ENCODE measurements at places on chromosomes 1 and 21.

DNA sequence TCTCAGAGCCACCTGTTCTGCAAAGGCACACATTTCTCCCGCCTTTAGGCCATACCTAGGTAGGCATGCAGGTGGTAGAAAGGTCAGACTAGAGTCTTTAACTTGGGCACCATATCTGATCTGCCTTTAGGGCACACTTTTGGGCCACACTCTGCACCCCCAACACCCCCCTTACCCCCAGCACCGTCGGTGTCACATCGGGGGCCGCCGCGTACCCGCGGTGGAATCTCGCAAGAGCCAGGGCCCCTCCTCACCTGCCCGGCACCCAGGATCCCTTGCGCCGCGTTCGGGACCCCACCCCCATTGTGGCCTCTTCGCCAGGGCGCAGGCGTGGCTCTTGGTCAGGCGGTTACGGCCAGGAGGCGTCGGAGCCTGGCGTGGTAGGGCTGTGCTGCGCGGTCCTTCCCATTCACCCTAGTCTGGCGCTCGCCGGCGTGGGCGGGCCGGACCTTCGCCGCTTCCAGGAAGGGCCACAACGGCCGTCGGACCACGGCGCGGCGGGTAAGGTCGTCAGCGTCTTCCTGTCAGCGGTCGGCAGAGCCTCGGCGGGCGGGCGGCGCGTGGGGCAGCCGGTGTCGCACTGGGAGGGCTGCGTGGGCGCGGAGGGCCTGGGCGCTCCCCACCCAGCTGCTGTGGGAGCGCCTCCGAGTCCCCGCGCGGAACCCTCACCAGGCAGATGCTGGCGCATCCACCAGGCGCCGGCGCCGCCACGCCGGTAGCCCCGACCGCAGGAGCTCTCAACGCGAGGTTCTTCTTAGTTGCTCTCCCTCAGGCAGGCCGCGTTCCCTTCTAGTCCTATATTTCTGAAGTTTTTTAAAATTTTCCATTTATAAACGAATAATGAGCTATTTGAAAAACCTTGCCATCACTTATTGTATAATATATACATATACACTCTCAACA is at the start of gene DNAH14:
DNAH14 (plus strand) TSS at position 341 of the 903 bp plus-strand sequence. CDS start 23,028 bp downstream, outside the sequence.
- DNase-seq, result no peak

DNA sequence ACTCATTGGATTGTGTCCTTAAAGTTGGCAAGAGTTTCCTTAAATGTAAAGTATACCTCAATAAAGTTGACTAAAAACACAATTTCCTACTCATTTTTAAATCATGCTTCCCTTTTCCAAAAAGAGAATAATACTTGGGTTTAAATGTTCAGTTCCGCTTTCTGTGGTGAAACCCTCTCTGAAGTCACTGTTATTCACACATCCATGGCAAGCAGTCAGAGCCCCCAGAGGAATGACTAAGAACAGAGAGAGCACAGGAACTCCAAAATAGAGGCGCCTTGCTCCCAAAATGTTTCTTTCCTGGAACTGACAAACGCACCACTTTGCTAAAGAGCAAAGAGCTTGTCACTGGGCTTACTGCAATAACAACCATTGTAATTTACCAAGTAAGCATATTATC is 142.5 kb downstream of the TIAM1 start:
- no peak for DNase-seq

- DNase-seq, result no peak
Measured at GRCh38 chr1:147243228-147243685, 773 bp downstream of the CHD1L start.

GRCh38 chr1:39737546-39738169 is 1.0 kb upstream of the PPIE start:
- no peak for DNase-seq

DNA sequence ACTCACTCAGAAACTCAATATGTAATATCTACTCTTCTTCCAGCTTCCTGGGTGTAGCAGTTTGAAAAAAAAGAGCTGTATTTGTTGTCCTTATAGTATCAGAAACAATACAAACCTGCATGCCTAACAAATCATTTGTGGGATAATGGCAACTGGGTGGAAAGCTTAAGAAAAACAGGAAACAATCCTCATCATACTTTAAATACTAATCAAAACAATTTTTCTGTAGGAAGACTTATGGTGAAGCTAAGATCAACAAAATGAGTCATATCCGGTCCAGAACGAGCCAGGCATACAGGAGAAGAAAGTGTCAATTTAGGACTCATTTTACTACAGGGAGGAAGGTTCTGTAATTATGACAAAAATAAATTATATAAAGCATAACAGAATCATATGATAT is 181.8 kb upstream of the ADGRL4 start:
- DNase-seq, result no peak

DNA sequence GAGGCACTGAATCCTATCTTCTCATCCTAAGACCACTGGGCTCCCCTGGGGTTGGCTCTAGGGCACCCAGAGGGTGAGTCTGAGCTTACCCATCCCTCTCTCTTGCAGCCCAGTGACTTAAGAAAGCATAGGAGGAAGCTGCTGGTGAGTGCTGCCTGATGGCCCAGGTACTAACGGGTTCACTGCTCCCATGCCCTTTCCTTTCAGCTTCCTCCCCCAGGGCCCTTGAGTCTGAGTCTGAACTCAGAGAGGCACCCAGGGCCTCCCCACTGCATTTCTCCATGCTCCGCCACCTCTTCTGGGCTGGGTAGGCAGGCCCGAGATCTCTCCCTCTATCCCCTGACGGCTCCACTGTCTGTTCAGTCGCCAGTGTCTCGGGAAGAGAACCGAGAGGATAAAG is 29.7 kb downstream of the PPFIA4 start:
- no peak for DNase-seq

GRCh38 chr1:200035397-200035955 is 8.0 kb downstream of the NR5A2 start:
- DNase-seq, result no peak

GRCh38 chr1:26122988-26123973 is 11.7 kb downstream of the PDIK1L start:
- no peak for DNase-seq

DNA sequence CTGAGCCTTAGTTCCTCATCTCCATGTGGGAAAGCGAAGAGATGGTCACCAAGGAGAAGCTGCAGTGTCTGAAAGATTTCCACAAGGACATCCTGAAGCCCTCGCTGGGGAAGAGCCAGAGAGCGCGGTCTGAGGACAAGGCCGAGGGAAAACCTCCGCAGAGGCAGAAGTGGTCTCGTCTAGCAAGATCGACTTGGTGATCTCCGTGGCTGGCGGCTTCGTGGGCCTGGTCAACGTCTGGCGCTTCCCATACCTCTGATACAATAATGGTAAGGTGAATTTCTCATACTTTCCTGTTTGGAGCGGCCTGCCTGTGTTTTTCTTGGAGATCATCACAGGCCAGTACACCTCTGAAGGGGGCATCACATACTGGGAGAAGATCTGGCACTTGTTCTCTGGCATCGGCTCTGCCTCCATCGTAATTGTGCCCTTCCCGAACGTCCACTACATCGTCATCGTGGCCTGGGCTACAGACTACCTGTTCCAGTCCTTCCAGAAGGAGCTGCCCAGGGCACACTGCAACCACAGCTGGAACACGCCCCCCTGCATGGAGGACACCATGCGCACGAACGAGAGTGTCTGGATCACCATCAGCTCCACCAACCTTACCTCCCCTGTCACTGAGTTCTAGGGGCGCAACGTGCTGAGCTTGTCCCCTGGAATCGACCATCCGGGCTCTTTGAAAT is 841.1 kb upstream of the TMPRSS15 start:
- no peak for DNase-seq

DNA sequence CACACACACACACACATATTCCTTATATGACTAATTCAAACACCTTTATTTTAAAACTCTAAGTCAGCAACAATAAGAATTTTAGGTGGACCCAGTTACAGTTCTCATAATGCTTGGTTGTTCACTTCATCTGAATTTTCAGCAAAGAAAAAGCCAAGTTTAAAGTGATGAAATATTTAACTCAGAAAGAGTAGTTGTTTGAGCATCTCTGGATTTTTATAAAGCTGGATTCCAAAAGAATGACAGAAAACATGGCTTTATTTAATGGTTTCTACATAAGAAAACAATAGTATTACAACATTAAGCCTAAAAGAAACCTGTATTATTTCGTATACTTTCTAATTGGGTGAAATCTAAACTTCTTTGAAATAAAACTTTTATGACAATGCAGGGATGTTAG is 54.2 kb upstream of the ADAMTS5 start:
- no peak for DNase-seq

DNA sequence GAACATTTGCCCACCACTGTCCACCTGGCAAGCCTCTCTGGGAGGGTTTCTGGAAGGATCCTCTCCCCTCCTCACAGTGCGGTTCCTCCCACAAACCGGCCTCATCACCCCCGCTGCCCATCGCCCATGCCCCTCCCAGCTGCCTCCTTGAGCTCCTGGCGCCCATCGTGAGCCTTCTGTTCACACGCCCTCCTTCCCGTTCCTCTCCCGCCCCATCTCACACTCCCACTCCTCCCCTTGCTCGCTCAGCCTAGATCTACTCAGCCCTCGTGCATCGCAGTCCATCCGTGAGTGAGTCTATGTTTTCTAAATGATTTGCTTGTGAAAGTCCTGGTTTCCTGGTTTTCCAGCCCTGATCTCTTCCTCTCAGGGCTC is 119.1 kb upstream of the C1orf174 start:
- DNase-seq, result no peak

DNA sequence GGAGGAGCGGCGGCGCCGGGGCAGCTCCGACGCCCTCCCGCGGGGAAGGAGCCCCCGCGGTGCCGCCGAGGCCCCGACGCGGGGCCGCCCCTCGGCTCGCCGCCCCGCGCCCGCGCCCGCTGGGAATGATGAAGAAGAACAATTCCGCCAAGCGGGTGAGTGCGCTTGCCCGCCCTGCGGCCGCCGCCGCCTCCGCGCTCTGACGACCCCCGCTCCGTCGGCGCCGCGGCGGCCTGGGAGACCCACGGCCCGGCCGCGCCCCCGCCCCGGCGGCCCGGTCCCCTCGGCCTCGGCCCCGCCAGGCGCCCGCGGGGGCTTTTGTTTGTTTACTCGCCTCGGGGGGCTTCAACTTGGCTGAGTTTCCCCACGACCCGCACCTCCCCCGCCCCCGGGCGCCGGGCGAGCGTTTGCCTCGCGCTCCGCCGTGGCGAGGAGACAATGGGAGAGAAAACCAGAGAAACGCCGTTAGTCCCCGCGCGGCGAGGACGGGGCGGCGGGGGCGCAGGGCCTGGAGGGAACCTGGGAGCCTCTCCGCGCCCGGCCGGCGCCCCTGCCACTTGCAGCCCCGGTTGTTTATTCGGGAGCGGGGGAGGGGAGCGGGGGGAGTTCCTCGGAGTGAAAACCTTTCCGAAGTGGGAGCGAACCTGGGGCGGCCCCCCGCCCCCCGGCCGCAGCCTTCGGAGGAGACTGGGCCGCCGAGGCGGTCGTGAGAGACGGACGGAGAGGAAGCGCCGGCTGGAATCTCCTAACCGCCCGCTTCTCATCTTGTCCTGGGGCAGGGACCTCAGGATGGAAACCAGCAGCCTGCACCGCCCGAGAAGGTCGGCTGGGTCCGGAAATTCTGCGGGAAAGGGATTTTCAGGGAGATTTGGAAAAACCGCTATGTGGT is 661 bp downstream of the PLEKHO1 start:
- DNase-seq, result no peak

DNA sequence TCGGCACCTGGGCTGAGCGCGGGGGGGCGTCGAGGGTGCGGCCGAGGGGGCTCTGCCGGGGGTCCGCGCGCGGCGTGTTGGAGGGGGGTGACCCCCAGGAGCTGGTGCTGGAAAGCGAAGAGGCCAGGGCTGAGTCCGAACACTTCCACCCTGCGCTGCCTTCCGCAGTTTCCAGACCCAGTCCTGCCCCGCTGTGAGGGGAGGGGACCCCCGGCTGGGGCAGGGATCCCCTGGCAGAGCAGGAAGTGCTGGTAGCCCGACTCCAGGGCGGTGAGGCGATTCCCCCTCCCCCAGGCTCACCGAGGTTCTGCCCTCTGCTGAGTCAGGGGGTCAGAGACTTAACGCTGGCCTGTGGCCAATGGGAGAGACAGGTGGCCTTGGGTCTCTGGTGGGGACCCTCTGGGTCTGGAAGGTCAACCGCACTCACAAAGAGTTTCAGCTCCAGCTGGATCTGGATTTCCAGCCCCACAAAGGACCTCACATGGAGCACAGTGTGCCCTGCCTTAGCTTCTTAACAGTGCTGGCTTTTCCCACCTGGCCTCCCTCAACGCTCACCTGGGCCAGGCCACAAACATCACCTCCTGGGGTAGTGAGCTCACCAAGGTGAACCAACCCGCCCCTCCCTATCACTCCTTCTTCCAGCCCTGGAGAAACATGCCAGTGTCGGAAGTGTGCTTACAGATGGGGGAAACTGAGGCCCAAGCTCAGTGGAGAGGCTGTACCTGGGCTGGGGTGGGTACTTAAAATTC is 39.8 kb upstream of the SYNC start:
- DNase-seq, result no peak

GRCh38 chr1:14741082-14741481 is 142.6 kb downstream of the KAZN start:
- no peak for DNase-seq

- no peak for DNase-seq
Measured at GRCh38 chr21:45234127-45234526, 53.6 kb downstream of the POFUT2 start.

GRCh38 chr21:36917471-36918158 is 48.9 kb downstream of the HLCS start:
- DNase-seq, result no peak

DNA sequence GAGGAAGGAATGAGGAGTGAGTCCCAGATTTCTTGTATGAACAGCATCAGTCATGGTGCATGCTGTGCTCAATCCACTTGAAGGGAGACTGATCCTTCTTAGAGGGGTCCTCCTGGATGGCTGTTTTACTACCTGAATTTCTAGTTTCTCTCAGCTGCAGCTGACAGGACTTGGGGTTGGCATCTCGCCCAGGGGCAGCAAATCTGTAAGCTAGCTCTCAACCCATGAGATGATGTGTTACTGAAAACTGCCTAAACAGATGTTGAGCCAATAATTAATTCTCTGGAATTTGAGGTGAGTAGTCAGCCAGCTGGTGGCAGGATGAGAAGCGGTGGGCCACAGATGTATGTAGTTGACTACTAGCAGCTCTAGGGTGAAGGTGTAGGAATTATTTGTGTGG is 19.6 kb downstream of the BACH1 start:
- DNase-seq, result no peak

GRCh38 chr1:10415211-10415930 is 14.9 kb upstream of the CENPS start:
- no peak for DNase-seq

GRCh38 chr1:206679738-206680211 is 4.9 kb upstream of the MAPKAPK2 start:
- no peak for DNase-seq

Data from dorsolateral prefrontal cortex (tissue), 122 donors.